Stimulated activated CD4-positive, alpha-beta T cell treated with anti-CD3 and anti-CD28 coated beads, Interleukin-15, amount 100 ng/mL, for 1 hour (primary cell): ENCODE measurements at places on chromosomes 16 and 17.
A peak's percentile ranks its signal among the peaks of the same experiment; 100 is the strongest.

GRCh38 chr16:4495766-4496165 is 19.6 kb downstream of the HMOX2 start:
- no peak for DNase-seq

DNA sequence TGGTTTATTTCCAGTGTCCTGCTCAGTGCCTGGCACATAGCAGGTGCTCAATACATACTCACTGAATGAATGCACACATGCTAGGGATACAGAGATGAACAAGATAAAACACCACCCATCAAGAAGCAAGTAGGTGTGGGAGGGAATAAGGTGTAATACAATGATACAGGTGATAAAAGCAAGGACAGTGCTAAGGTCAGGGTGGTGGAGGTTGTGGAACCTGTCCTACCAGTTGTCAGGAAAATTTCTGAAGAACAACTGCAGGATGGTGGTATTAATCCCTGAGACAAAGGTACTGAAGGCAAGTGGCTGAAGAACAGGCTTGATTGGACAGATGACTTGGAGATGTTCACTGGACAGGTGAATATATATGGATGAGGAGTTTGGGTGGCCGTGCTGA is 1.8 kb downstream of the KNOP1 start:
- DNase-seq, result no peak

DNA sequence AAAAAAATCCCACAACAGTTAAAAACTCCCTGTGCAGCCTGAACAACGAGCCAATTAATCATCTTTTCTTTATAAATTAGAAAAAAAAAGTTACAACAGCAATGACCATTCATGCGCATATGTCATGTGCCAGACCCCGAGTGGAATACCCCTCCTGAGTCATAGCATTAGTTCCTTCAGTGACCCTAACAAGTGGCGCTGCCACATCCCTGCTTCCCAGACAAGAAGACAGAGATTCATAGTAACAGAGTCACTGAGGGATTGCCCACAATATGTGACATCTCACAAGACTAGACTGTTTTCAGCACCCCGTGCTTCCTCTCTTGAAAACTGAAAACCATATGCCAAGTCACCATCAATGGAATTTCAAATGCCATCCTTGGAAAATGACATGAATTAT is 7.9 kb downstream of the UMOD start:
- no peak for DNase-seq

DNA sequence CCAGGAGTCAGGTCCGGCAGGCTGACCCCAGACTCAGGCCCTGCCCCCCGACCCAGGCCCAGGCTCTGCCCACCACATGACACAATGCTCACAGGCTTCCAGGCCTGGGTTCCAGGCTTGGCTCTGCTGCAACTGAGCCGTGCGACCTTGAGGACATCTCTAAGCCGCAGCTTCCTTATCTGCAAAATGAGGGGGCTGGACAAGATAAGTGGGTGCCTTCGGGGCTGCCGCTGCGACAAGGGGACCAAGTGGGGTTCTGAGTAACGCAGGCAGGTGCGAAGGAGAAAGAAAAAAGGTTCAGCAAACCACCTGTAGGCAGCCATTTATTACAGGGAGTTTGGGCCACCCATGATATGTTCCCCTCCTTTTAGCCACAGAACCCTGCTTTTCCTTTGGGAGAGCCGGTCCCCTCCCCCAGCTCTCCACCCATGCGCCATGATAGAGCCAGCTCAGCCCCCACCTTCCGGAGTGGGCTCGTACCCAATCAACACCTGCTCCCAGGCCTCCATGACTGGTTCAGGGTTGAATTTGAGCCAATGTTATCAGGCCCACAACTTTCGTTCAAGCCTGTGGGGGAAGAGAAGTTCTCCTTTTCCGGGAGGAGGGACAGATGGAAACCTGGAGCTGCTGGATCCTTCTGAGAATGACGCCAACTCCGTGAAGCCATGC is 38.2 kb downstream of the RTN4RL1 start:
- DNase-seq, result no peak

DNA sequence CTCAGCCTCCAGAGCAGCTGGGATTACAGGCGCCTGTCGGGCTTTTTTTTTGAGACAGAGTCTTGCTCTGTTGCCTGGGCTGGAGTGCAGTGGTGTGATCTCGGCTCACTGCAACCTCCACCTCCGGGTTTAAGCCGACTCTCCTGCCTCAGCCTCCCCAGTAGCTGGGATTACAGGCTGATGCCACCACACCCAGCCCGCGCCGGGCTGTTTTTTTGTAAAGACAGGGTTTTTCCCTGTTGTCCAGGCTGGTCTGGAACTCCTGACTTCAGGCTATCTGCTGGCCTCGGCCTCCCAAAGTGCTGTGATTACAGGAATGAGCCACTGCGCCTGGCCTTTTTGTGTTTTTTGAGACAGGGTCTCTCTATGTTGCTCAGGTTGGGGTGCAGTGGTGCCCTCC is 27.4 kb upstream of the SPNS3 start:
- no peak for DNase-seq

DNA sequence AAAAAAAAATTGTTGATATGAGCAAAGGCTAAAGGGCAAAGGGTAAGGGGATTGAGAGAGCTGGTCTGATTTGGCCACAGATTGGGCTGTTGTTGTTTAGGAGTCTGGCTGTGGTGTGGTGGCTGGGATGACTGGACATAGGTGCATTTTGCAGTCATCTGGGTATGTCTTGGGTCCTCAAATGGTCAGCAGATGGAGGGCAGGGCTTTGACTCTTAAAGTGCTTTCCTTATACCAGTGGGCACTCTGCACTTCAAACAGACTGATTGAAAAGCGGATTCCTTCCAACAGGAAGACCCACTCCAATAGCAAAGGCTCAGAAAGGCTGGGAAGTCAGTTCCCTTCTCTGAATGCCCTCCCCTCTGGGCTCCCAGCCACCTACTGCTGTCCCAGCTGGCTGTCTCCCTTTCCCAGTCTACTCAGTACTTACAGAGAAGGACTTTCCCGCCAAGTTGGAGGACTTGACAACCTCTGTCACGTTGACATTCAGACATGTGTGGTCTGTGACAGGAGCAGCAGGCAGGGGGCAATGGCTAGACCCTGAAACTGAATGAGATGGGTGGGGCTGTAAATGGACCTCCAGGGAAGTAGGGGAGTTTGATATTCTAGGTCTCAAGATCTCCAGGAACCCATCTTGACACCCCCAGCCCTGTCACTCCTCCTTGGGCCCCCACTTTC is 19.6 kb upstream of the MFSD6L start:
- DNase-seq, result no peak

DNA sequence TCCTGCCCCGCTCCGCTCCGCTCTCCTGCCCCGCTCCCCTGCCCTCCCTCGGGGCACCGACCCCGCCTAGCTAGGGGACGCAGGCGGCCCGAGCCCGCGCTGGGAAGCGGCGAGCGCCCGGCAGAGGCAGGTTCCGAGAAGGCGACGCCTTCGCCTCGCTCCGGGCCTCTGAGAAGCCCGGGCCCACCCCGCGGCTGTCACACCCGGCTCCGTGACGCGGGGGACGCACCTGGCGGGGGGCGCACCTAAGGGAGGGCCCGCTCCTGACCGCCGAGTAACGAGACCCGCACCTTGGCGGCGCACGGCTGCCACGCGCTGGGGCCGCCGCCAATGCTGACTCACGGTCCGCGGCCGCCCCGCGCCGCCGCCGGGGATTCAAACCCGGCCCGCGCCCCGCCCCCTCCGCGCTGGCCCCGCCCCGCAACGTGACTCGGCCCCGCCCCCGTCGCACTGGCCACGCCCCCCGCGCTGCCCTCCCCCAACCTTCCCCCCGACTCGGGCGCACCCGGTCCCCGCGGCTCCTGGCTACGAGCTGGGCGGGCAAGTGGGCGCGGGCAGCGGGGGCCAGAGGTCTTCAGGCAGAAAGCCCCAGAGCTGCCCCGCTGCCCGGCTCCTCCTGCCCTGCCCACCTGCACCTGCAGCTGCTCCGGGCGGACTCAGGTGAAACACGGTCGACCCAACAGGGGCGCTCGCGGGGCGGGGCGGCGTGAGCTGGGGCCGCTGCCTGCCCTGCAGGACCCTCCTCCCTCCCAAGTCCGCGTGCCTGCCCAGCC is 27.8 kb downstream of the GNPTG start:
- DNase-seq, result peak; percentile 47

DNA sequence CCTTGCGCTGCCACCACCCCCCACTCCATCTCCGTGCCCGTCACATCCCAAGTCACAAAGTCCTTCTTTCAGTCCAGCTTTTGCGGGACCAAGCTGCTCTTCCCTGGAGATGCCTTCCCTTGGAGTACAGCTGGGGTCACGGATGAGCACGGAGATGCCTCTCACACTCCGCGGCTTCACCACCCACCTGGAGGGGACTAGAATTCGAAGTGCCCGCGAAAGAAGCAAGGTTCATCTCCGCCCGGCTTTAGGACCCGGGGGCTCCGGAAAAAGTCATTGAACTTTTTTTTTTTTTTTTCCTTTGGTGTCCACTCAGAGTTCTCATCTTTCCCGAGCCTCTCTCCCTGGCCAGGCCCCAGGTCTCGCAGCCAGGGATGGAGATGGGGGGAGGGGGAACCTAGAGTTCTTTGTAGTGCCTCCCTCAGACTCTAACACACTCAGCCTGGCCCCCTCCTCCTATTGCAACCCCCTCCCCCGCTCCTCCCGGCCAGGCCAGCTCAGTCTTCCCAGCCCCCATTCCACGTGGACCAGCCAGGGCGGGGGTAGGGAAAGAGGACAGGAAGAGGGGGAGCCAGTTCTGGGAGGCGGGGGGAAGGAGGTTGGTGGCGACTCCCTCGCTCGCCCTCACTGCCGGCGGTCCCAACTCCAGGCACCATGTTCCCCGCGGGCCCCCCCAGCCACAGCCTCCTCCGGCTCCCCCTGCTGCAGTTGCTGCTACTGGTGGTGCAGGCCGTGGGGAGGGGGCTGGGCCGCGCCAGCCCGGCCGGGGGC is at the start of gene FKBP10:
TSS of gene FKBP10 (plus strand) at position 624 of the 771 bp plus-strand sequence. CDS start at position 655, 31 bp downstream.
- DNase-seq, result no peak

DNA sequence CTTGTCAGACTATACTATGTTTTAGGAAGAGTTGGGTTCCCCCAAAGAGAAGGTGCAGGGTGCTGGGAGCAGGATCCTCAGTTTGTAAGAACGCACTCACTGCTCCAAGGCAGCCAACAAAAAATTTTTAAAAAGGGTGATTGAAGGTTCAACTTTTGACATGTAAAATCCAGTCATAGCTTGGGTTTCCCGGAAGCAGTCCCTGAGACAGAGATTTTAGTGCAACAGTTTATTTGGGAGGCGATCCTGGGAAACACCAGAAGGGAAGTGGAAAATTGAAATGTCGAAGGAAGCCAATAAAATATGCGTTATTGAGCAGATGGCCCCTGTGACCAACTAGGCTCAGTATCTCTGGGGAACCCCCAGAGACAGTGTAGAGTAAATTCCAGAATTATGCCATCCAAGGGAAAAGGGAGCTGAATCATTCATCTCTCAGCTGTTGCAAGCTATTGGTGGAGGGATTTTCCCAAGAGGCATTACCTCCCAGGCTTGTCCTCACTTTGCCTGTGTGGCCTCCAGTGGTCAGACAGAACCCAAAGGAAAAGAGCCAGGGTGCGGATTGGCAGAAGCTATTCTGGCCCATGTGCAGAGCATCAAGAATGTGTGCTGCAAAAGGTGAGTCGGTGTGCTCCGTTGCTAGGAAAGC is 72.9 kb downstream of the HS3ST3B1 start:
- DNase-seq, result no peak

- DNase-seq, result no peak
Observed at GRCh38 chr17:65065906-65066305, 9.4 kb upstream of the GNA13 start.

GRCh38 chr17:42784409-42784808 is 4.0 kb downstream of the WNK4 start:
- DNase-seq, result no peak

DNA sequence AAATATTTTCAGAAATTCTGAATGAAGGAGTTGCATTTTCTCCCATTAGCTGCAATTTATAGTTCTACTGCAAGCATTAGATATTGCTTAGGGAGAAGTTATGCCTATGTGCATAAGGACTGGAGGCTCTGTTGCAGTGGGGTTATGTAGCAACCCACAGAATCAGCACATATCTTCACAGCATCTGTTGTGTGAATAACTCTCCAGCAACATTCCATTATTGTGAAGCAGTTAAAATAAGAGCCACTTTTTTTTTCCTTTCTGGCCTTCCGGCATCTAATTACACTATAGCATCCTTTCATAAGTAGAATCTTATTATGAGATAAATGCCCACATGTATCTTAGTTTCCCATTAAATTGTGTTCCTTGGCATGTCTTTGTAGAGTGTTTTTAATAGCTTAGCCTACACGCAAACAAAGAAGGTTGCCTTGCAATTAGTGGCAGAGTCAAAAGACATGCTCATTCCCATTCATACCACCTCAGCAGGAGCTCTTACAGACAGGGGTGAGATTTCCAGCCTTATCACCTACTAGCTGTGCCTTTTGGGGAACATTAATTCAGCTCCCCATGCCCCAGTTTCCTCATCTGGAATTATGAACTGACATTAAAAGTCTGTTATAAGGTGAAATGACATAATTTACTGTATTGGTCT is 596.0 kb upstream of the GOT2 start:
- no peak for DNase-seq

- no peak for DNase-seq
Observed at GRCh38 chr17:71974051-71974450, 146.8 kb upstream of the SOX9 start.

- no peak for DNase-seq
Observed at GRCh38 chr17:9520649-9521048, 55.0 kb downstream of the STX8 start.

- DNase-seq, result no peak
Observed at GRCh38 chr17:69117855-69118784, 23.6 kb downstream of the ABCA6 start.

DNA sequence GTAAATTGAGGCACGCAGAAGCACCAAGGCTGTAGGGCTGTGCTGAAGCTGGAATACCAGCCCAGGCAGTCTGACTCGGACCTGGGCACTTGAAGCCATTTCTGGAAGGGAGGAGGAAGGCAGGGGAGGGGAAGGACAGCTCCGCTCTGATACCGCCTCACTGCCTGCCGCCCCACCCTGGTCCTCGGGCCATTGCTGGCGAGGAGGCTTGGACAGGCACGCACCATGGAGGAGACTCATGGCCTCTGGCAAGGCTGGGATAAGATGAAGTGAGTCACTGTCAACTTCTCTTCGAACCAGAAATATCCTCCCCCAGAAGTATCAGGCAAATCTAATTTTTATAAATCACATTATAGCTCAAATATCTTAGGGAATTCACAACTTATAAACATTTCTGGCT is 81.3 kb downstream of the SDK2 start:
- no peak for DNase-seq
